Stimulated activated CD8-positive, alpha-beta memory T cell treated with anti-CD3 and anti-CD28 coated beads, Interleukin-4, amount 100 ng/mL, for 1 hour (primary cell): ENCODE measurements at places on chromosomes 1 and 21.

DNA sequence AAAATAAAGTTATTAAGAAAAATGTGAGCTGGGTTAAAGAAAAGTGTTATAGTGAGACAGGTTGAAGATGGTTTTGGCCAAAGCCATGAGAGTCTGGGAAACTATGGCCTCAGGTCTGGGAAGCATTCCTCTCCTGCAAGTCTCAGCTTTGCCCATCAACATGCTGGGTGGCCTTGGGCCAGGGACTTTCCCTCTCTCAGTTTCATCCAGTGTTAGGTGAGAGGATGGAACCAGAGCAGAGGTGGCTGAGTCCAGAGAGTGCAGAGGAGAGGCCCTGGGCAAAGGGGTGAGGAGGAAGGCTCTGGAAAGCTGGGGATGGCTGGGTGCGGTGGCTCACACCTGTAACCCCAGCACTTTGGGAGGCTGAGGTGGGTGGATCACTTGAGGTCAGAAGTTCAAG lies 10.5 kb downstream of the PADI2 start:
- DNase-seq = no peak

DNA sequence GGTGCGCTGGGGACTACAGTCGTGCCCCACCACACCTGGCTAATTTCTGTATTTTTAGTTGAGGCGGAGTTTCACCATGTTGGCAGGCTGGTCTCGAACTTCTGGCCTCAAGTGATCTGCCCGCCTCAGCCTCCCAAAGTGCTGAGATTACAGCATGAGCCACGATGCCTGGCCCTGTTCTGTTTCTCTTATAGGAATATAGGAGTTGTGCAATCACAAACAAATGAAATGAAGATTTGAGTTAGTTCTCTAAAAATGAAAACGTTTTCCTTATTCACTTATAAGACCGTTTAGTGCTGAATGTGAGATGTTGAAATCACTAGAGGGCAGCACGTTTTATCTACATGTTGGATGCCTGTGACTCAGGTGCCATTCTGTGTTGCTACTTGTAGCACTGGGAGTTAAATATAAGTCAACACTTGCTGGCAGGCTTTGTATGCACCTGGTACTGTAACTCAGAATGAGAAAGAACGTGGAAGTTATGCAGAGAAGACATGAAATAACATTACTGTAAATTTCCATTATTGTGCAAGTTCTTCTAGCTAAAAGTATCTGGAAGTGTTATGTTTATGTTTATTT lies 45.8 kb downstream of the MIGA1 start:
- no peak for DNase-seq

DNA sequence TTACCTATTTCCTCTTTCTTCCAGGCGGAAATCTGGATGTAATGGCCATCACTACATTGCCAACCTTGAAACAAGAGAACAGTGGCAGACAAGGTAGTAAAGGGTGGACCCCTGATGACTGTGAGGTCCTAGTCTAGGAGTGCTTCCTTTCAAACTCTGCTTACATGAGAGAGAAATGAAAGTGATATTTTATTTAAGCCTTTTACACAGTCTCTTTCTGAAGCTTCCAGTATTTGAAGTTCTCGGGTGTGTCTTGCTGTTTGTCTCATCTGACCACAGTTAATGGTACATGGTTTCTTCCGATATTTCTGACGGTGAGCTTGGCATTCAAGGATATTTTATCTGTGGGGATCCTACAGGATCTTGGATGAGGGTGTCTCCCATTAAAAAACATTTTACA lies 215.2 kb downstream of the SLC45A1 start:
- no peak for DNase-seq

GRCh38 chr1:80891871-80892270 lies 908.9 kb upstream of the ADGRL2 start:
- no peak for DNase-seq

DNA sequence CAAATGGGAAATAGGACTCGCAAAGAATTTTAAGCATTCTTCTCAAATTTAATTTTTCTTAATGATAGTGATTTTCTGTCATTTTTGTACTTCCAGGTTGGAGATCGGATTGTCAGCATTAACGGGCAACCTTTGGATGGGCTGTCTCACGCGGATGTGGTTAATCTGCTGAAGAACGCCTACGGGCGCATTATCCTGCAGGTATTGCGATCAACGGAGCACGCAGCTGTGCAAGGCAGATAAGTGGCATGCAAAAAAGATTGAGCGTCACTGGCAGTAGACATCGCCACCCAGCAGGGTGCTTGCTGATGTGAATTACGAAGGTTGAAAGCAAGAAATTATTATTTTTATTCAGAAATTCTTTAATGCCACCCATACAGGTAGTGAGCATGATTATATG lies 65.9 kb upstream of the L1TD1 start:
- DNase-seq = no peak

DNA sequence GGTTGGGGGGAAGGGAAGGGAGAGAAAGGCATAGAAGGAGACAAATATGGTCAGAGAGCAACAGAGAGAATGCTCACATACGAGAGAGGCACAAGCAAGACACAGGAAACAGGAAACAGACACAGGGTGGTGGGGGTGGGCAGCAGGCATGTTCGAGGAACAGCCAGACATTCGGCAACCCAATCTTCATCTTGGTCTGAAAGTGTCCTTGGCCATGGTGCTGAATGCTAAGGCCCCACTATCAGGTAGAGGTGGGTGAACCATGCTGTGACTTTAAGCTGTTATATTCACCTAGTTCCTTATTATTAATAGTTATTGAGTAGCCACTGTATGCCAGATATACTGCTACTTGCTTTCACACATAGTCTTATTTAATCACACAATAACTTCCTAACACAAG lies 109.2 kb downstream of the DDX20 start:
- no peak for DNase-seq
